Caudate nucleus (tissue), 63 donors: ENCODE measurements at places on chromosomes 16 and 17.

- DNase-seq: no peak
Measured at GRCh38 chr17:74805591-74805991, 29.4 kb upstream of the NAT9 start.

DNA sequence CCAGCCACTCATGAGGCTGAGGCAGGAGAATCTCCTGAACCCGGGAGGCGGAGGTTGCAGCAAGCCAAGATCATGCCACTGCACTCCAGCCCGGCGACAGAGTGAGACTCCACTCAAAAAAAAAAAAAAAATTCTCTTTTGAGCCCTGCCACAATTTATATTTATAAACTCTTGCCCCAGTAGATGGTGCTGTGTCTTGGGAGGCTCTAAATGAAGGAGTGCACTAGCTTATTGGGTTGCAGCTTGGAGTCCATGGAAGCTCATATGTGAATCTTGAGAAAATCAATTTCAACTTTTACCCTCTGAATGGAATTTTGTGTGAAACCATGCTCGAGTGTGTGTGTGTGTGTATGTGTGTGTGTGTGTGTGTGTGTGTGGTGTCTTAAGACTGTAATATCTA is 420.1 kb downstream of the HS3ST4 start:
- DNase-seq: no peak

DNA sequence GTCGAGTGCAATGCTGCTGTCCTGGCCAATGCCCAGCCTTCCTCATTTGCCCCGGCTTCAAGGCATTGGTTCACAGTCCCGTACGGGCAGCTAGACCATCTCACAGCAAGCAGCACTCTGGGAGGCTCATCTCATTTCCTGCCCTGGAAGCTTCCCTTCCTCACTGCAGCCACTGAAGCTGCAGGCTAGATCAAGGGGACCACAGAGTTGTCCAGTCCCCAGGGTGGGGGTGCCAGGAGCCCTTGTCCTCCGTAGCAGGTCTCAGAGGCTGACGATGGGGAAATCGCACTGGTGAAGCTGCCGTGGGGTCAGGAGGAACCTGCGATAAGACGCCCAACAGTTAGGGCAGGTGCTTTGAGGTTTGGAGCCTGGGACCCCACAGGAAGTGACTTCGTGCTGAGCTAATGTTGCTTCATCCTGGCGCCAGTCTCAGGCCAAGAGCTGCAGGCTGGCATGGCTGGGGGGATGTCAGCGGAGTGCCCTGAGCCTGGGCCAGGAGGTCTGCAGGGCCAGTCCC is at the start of gene SPNS3:
SPNS3 (plus strand) TSS at position 426 of the 517 bp plus-strand sequence; CDS start at position 454, 28 bp downstream.
- DNase-seq: no peak

GRCh38 chr17:40290629-40291280 is 3.1 kb downstream of the CDC6 start:
- no peak for DNase-seq

DNA sequence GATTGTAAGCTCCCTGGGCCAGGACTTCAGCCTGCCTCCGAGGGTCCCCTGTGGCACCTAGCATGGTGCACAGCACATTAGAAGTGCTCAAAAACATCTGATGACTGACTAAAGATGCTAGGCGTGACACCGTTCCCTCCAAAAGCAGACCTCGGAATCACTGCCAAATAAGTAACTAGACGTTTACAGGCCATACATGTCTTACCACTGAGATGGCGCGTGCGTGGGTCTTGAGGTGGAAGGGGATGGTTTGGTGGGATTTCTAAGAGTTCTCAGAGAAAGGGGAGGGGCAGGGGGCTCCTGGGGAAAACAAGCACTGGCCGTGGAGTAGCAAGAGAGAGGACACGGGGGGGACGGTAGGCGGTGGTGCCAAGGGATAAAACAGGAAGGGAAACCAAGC is 12.4 kb downstream of the MPO start:
- DNase-seq: no peak

DNA sequence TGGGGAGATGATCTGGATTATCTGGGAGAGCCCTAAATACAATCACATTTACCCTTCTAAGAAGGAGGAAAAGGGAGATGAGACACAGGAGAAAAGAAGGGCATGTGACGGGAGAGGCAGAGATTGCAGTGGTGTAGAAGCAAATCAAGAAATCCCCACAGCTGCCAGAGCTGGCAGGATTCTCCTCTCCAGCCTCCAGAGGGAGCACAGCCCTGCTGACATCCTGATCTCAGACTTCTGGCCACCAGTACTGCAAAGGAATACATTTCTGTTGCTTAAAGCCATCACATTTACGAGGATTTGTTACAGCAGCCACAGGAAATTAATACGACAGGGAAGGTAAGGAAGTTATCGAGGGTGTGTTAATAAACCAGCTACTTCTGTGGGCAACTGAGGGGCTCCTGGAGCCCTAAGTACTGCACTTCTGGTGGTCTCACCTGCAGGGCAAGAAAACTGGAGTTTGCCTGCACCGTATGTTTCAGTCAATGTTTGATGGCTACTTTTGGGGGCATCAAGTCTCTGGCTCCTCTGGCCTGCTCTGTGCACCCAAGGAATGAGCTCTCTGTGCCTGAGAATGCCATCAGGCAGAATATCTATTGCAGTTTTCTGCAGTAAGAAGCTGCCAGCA is 22.9 kb upstream of the CDH13 start:
- peak; percentile 40 for DNase-seq
